ENCODE measurements at places on chromosomes 7 and 10. TPM values are rescaled to one million over a fixed set of nuclear protein-coding genes. Genes with fewer than 3 reads are reported as not detected.

GRCh38 chr7:149823191-149823630 lies 15.0 kb upstream of the ZNF862 start:
- DNase-seq: no peak

GRCh38 chr7:922334-923107 lies 32.0 kb downstream of the ADAP1 start:
- DNase-seq: no peak

- no peak for DNase-seq
Observed at GRCh38 chr7:19957664-19958063, 184.2 kb upstream of the TMEM196 start.

- DNase-seq: no peak
Observed at GRCh38 chr7:136063326-136063666, 86.1 kb upstream of the MTPN start.

The AKR1C3 gene
- 13.4 TPM for total RNA-seq

DNA sequence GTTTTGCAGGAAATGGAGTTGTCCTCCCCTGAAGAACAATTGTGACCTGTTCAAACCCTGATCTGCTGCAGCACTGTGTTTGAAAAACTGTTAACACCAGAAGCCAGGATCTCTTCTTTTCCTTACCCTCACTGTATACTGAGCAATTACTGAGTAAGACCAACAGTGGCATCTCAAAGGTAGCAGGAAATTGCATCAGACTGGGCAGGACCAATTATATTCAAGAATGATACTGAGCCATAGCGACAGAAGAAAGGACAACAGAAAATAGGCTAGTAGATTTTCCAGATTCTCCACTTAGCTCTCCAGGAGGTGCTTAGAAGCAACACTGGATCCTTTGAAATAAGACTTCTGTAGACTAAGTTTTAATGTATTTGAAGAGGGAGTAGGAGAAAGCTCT lies 57.4 kb upstream of the INHBA start:
- DNase-seq: no peak

- DNase-seq: no peak
Observed at GRCh38 chr7:157676001-157676400, 339.2 kb downstream of the DNAJB6 start.

- DNase-seq: no peak
Observed at GRCh38 chr7:70571403-70571934, 560.5 kb upstream of the GALNT17 start.

DNA sequence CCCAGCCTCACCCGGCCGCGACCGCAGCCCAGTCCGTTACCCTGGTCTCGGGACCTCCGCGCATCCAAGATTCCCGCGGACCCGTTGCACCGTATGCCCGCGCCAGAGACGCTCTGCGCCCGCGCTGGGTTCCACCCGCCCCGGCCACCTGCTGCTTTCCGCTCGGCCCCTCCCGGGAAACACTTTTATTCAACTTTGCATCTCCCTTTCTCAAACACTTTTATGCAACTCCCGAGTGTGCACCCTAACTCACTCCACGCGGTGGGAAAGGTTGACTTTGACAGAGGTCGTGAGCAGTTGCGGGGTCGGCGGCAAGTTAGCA lies at the start of gene ODAD2:
Gene ODAD2 (minus strand): TSS at position 126 of the 322 bp plus-strand sequence. CDS start 3,937 bp downstream, outside the sequence.
- DNase-seq: no peak

The HSPA12A gene
- 24.4 TPM for total RNA-seq

The UNCX gene
- total RNA-seq: not detected

DNA sequence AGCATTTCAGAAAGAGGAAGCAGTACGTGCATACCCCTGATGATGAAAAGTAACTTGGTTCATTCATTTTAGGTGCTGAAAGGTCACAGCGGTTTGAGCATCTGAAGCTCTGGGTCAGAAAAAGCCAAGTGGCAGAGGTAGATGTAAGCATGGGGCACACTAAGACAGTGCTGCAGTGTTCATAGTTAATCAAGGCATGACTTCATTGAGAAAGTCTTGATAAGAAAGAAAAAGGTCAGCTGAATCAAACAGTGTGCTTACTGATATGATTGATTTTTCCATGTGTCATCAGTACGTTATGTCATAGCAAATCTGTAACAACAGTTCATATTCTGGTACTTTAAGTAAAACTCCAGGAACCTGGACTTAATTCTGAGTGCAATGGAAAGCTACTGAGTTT lies 107.7 kb upstream of the PCLO start:
- no peak for DNase-seq

The CALHM3 gene
- total RNA-seq: not detected

GRCh38 chr10:121974535-121975294 lies at the start of gene NSMCE4A:
TSS of gene NSMCE4A (minus strand) at chr10:121975217. CDS start at chr10:121975165, 52 bp downstream.
- DNase-seq: peak; percentile 17

GRCh38 chr10:12320892-12321291 lies 28.5 kb upstream of the CAMK1D start:
- no peak for DNase-seq

The EIF4H gene
- 199 TPM for total RNA-seq

DNA sequence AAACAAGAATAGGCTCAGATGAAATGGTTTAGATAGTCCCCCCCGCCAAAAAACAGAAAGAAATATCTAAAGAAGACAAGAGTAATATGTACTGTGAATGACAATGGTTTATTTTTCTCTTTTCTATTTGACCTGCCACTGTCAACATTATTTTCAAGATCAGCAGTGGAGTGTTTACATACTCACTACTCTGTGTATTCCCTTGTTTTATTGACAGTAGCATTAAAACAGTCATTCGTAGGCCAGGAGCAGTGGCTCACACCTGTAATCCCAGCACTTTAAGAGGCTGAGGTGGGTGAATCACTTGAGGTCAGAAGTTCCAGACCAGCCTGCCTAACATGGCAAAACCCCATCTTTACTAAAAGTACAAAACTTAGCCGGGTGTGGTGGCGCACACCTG lies 245.3 kb upstream of the SLC26A5 start:
- no peak for DNase-seq

The UPP1 gene
- 2.4 TPM for total RNA-seq

GRCh38 chr10:123608047-123608446 lies 58.1 kb upstream of the GPR26 start:
- no peak for DNase-seq

- peak; percentile 25 for DNase-seq
Observed at GRCh38 chr7:132113536-132114371, 462.5 kb downstream of the PLXNA4 start.

DNA sequence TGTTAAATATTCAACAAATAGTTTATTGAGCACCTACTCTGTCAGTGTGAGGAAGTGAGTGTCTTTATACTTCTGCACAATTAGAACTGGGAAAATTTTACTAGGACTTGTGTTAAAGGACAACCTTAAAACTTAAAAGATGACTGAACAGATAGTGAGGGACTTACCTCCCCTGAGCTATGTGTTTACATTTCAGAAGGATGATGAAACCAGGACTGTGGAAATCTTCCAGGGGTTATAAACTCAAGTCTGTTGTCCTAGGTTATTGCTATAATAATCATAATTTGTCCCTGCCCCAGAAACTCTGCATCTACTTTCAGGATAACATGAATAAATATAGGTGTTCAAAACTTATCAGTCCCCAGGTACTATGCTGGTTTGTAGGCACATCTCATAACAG lies 261.0 kb upstream of the MKLN1 start:
- DNase-seq: no peak

The ABCB8 gene
- total RNA-seq: 17.1 TPM

DNA sequence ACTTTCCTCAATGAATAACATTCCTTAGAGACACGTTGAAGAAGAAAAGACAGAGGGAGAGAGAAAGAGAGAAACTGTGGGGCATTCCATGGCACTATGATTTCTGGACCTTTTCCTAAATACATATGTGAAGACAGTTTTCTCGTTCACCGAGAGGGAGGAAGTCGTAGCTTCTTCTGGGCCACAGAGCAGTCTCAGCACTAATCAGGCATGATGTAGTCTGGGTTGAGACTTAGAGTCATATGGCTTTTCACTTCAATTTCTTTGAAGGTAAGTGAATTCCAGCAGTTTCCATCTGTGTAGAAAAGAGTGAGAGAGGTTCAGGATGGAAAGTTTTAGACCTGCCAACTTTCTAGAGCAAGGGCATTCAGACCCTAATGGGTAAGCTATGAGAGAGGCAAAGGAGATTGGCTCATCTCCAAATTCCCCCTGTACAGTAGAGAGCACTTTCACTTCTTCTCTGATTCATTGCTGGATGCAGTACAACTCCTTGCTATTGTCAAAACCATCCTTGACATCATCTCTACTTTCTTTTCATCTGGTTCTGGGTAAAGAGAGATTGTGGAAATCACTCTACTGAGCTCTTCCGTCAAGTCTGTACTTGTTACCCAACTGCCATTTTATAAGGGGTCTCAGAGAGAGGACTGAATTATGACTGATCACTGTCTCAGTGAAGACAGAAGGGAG lies 31.5 kb upstream of the OR9A4 start:
- no peak for DNase-seq

DNA sequence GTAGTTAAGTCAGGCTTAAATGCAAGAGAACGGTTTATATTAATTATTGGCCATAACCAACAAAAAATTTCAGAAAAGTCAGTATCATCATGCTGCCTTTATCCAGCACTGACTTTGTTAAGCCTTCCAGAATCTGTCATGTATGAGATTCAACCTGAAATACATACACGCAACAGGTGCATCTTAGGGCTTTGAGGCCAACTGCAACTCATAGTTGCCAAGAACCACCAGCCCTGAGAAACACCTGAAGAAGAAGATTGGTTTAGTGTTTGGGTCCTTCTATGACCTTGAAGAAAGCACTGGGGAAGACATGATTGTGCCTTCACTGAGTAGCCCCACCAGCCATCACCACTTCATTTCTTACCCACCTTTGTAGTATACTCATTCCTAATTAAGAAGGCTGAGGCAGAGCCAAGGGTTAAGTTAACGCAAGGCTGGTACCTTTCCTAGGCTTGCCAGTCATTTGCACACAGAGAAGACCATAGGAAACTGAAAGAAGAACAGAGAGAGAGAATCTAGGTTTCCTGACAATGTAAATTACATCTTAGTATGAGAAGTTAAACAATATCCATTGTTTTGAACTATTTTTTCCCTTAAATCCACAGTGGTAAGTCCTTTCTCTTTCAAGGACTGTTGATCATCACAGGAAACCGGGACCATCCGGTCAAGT lies 200.1 kb upstream of the PRKCQ start:
- DNase-seq: no peak

- DNase-seq: no peak
Observed at GRCh38 chr10:63520500-63521415, at the start of gene REEP3. TSS of gene REEP3 (plus strand) at chr10:63521401. CDS start at chr10:63521546, 145 bp downstream.
